ENCODE measurements at places on chromosomes 6 and 20. TPM values are rescaled to one million over a fixed set of nuclear protein-coding genes. Genes with fewer than 3 reads are reported as not detected.

DNA sequence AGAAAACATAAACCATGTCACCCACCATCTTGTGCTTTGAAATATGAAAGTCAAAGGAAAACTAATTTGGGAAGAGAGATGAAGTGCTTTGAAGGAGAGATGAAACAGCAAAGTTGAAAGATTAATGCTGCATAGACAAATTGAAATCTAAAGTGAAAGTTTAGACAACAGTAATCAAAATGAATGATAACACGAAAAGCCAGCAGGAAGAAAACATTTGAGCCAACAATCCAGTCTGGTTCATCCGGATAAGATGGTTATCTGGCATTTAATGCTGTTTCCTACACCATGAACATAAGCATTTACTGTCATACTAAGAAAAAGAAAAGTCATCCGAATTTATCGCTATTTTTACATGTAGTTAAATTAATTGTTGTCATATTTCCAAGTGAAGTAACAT, 595 bp downstream of the HAO1 start:
- DNase-seq: no peak

- no peak for DNase-seq
These were observed 312.8 kb upstream of the JAG1 start for GRCh38 chr20:10986586-10986985.

Gene ALDH5A1
- total RNA-seq: 17.4 TPM

- DNase-seq: no peak
These were observed 120.8 kb downstream of the MAP7 start for GRCh38 chr6:136429264-136430065.

GRCh38 chr6:136544326-136544725, 5.9 kb downstream of the MAP7 start:
- DNase-seq: no peak

Gene DEFB132
- not detected for total RNA-seq

DNA sequence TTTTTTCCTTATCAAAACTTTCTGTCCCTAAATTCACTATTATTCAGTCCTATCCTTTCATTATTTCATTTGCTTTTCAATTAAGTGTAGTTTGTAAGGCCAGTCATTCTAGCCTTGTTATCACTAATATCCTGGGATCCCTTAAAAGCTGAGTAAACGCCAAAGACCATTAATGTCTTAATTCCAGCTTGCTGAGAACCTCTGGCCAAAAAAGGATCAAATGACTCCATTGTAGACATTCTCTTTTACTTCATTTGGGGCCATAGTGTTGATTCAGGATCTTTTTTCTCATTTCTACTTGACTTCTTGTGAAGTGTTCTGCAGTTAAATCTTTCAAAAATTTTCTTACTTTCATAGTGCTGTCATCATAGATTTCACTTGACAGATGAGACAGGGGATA, 379.7 kb downstream of the LAMA2 start:
- no peak for DNase-seq

Gene PLCB1
- 7.3 TPM for total RNA-seq

DNA sequence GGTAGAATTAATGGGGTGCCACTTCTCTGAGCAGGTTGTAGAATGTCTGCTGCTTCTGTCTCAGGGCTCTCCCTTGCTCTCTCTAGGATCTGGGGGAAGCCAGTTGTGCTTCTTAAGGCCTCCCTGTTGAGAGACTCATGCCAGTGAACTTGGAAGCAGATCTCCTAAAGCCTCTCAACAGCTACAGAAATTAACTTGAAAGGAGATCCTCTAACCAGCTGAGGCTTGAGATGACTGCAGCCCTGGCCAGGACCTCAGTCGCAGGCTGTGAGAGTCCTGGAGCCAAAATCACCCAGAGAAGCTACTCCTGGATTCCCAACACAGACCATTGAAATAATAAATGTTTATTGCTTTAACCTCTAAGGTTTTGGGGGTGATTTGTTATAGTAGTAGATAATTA, 180.2 kb upstream of the MARCKS start:
- no peak for DNase-seq

DNA sequence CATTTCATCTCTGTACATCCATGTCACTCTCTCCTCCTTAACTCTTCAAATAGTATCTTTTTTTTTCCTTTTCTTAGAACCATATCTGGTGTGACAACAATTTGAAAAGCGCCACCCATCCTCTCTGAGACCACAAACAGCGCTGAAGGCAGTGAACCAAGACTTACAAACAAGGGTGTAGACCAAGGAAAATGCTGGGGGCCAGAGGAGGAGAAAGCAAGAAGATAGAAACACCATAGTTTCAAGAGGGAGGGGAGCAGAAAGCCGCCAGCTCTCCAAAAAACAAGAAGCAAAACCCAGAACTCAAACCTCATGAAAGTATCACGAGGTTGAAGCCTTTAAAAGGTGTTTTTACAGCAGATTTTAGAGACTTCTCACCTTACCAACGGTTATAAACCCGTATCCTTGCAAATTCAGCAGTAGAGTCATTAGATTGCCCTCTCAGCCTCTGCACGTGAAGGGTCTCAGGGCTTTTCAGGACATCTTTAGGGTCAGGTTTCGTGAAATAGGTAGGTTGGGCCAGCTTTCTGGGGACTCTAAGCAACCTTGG, 13.3 kb upstream of the RIPOR2 start:
- no peak for DNase-seq

GRCh38 chr6:87822011-87822410, 120.0 kb upstream of the AKIRIN2 start:
- no peak for DNase-seq

- DNase-seq: no peak
These were observed 86.8 kb downstream of the PPP1R14C start for GRCh38 chr6:150229436-150230163.

GRCh38 chr6:19297880-19298279, 539.3 kb upstream of the ID4 start:
- no peak for DNase-seq

- no peak for DNase-seq
These were observed 29.4 kb upstream of the KIF25 start for GRCh38 chr6:167968091-167968490.

- DNase-seq: no peak
These were observed 560.4 kb upstream of the JAG1 start for GRCh38 chr20:11234181-11234580.

DNA sequence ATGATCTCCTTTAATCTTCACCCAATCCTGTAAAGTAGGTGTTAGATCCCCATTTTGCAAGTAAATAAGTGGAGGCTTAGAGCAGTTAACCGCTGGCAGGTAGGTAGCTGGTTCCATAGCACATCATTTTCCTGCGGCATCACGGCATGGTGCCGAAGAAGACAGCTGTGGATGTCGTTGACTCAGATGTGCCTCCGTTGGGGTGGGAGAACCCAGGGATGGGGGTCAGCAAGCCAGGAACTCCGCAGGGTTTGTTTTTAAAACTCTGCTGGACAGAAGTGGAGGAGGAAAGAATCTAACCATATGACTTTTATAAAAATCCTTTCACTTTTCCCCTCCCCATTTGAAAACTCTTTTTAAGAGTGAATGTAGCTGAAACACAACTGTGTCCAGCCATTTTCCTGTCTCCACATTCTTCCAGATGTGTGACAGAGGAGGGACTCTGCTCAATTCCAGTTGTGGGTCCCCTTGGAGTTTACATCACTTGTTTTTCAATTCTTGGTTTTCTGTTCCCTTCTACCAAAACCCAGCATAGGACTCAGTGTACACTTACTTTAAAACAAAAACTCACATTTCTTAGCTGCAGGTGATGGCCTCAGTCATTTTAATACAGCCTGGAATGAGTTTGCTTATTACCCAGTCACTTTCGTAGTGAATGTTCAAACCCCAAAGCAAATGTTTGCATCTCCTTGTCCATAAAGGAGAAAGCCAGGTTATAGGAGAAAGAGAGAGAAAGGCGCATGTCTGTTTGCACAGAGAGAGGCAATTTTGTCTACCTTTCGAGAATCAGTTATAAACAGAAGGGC, 27.6 kb upstream of the PI16 start:
- DNase-seq: no peak

DNA sequence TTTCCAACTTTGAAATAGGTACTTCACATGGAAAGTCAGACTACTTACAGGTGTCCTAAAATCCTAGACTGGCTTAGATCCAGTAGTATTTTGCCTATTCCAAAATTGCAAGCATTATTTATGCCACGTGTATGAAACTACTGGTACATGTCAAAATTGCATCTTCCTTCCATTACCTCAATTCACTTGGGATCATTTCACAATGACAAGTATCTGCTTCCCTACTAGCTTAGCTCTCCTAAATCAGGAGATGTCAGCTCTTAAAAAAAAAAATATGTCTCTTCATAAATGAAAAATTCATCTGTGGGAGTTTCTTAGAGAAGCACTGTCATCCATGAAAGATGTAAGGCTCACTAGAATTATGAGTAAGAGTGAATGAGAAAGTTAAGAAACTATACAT, 466.6 kb upstream of the MANEA start:
- DNase-seq: no peak

GRCh38 chr6:45855642-45856394, 159.8 kb downstream of the CLIC5 start:
- no peak for DNase-seq

Gene FAM217B
- total RNA-seq: 15.6 TPM

DNA sequence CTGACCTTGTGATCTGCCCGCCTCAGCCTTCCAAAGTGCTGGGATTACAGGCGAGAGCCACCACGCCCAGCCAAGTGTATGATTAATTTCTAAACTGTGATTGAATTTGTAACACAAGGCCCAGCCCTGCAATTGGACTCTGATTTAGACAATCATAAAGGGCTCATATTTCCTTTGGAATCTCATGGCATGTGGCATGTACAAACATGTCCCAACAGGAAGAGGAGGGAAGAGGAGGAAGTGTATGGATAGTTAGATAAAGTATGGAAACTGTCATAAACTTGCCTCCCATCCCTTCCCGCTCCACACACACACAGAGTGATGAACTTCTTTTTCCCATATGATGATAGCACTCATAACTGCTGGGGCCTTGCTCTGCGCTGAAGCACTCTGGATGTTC, 27.2 kb upstream of the QKI start:
- DNase-seq: no peak

DNA sequence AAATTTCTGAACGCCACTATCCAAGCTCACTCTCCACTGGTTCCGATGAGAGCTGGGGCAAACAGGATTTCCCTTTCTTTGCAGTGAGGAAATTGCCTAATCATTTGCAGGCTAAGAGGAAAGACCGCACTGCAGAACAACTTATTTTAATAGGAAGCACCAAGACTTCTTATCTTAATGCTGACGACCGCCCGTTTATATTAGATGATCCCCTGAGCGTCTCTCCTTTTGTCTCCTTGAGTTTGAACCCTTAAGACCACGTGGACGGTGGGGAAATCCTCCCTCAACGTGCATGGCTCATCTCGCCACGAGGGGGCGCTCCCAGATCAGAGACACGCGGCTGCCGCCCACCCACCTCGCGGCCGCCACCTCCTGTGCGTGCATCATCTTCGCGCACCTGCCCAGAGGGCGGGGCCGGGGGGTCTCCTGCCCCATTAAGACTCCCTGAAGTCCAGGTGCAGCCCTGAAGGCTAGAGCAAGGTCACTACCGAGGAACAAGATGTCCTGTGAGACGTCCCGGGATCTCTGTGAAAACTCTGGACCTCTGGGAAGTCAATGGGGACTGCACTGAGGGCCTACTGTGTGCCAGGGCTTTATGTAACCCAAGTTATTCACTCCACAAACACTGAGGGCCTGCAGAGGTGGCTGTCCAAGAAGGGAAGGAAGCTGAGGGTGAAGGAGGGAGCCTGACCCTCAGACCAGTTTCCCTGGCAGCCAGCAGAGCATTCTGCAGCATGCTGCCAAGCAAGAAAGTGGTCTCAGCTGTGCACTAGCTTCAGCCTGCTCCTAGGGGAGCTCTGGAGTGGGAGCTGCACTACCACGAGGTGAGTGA, 28.1 kb downstream of the PDYN start:
- peak; percentile 84 for DNase-seq

- DNase-seq: no peak
These were observed 372.6 kb downstream of the UTRN start for GRCh38 chr6:144657691-144658090.

- no peak for DNase-seq
These were observed 149.1 kb upstream of the IMPG1 start for GRCh38 chr6:76221525-76221924.

- DNase-seq: no peak
These were observed 156.8 kb upstream of the MLN start for GRCh38 chr6:33960345-33961313.

DNA sequence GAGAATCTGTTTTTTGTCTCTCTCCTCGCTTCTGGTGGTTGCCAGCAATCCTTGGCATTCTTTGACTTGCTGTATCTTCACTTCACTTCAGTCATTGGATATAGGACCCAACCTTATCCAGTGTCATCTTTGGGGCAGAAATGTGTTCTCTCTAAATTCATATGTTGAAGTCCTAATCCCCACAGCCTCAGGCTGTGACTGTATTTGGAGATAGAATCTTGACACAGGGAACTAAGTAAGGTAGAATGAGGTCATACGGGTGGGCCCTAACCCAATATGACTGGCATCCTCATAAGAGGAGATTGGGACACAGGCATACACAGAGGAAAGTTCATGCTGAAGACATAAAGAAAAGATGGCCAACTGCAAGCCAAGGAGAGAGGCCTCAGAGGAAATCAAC, 51.9 kb upstream of the TPD52L1 start:
- no peak for DNase-seq

GRCh38 chr6:79713701-79714322, 82.7 kb downstream of the SH3BGRL2 start:
- DNase-seq: no peak

Gene CST5
- not detected for total RNA-seq

DNA sequence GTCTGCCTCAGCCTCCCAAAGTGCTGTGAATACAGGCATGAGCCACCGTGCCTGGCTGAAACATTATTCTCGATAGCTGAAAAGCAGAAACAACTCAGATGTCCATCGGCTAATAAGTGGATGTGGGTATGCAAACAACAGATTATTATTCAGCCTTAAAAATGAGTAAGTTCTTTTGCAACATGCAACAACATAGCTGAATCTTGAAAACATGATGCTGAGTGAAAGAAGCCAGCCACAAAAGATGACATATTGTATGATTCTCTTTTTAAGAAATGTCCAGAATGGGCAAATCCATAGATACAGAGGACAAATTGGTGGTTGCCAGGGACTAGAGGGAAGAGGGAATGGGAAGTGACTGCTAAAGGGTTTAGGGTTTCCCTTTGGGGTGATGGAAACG, 61.7 kb downstream of the RIOK1 start:
- no peak for DNase-seq

GRCh38 chr20:58260006-58260405, 31.6 kb upstream of the ANKRD60 start:
- DNase-seq: no peak

DNA sequence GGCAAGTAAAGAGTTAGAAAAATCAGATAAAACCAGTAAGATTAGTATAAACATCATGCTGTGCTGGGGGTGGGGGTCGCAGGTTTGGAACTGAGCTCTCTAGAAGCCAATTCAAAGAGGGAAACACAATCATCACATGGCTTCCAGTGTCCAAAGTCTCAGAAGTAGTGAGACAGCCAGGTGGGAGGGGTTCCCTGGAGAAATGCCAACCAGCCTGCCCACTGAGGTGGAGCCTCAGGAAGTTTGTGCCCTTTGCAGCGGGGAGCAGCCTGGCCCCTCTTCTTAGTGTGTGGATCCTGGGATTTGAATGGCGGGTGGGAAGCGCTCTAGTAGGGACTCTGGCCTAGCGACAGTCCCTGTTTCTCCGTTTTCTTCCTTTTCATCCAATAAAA, 21.4 kb downstream of the C6orf15 start:
- no peak for DNase-seq

GRCh38 chr6:112744827-112745226, 397.7 kb downstream of the RFPL4B start:
- no peak for DNase-seq

Gene C20orf141
- not detected for total RNA-seq
